ENCODE measurements at places on chromosomes 12 and 14.

- H3K4me1 ChIP-seq = no peaks in the 10 kb centered on the region
- no peak overlapping the region for H3K4me3 ChIP-seq
- H3K36me3 ChIP-seq = no peaks in the 10 kb centered on the region
- DNase-seq = no peak
Measured at GRCh38 chr12:69019082-69019481, 86.1 kb upstream of the CPM start.

DNA sequence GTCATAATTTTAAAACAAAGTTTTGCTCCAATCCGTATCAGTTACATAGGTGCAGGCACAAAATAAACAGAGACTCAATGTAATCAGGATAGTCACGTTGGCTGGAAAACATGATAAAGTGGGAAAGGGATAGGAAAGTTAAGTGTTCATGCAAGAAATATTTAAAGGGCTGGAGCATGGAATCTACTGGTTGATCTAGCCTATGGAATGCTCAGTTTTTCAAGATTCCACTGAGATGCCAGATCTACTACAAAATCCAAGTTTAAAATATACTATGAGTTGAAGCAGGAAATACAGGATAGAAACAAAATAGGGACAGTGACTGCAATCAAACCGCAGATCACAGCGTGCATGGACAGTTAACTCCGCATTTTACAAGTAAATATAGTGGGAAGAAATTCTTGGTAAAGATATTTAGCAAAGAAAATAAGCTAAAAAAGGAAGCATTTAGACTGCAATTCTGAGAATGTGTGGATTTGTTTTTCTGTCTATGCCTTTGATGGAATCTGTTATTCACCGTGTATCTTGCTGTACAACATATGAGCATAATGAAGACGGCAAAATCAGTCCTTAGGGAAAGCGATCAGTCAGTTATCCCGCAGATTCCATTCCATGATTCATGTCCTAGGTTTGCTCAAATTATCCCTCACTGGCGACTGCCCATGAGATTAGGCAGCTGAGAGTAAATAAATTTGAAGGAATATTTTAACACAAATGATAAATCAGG, 1044.3 kb downstream of the FLRT2 start:
- peak overlapping the region; percentile 17 for H3K4me3 ChIP-seq
- DNase-seq = no peak
- H3K4me1 ChIP-seq = no peaks in the 10 kb centered on the region
- H3K27me3 ChIP-seq = no peaks in the 10 kb centered on the region
- H3K36me3 ChIP-seq = no peaks in the 10 kb centered on the region
- H3K27ac ChIP-seq = peak overlapping the region; percentile 82

GRCh38 chr12:62233805-62234204, 26.4 kb upstream of the USP15 start:
- H3K27ac ChIP-seq = no peak overlapping the region
- DNase-seq = no peak

GRCh38 chr12:911191-911826, 38.2 kb downstream of the RAD52 start:
- no peak overlapping the region for H3K27ac ChIP-seq
- H3K4me1 ChIP-seq = no peaks in the 10 kb centered on the region
- no peak for DNase-seq
- peaks cover 66% of the 10 kb centered on the region for H3K36me3 ChIP-seq
- H3K27me3 ChIP-seq = no peaks in the 10 kb centered on the region

- no peak for DNase-seq
- H3K27ac ChIP-seq = no peak overlapping the region
- H3K4me3 ChIP-seq = no peak overlapping the region
- no peaks in the 10 kb centered on the region for H3K36me3 ChIP-seq
- H3K4me1 ChIP-seq = no peaks in the 10 kb centered on the region
Measured at GRCh38 chr14:33634631-33635030, 316.2 kb downstream of the EGLN3 start.

- peak overlapping the region; percentile 92 for H3K4me3 ChIP-seq
- no peaks in the 10 kb centered on the region for H3K27me3 ChIP-seq
- H3K27ac ChIP-seq = peak overlapping the region; percentile 77
- no peaks in the 10 kb centered on the region for H3K36me3 ChIP-seq
- H3K4me1 ChIP-seq = peaks cover 5% of the 10 kb centered on the region
- peak; percentile 50 for DNase-seq
Measured at GRCh38 chr12:26833743-26834490, 923 bp upstream of the ITPR2 start.

GRCh38 chr14:104341532-104342434, 203.4 kb downstream of the KIF26A start:
- H3K27ac ChIP-seq = no peak overlapping the region
- H3K4me1 ChIP-seq = peaks cover 8% of the 10 kb centered on the region
- H3K4me3 ChIP-seq = no peak overlapping the region
- DNase-seq = peak; percentile 67
- no peaks in the 10 kb centered on the region for H3K36me3 ChIP-seq

- H3K27ac ChIP-seq = peak within 1 kb of the TSS; percentile 20
- DNase-seq = peak; percentile 95
- H3K27me3 ChIP-seq = no peaks in the 10 kb centered on the region
- peak within 1 kb of the TSS; percentile 76 for H3K4me3 ChIP-seq
- H3K36me3 ChIP-seq = no peaks in the 10 kb centered on the region
Measured at GRCh38 chr12:53267999-53268629, at the start of gene ESPL1. Gene ESPL1 (plus strand): TSS chr12:53268299. CDS start chr12:53268767, 468 bp downstream.

DNA sequence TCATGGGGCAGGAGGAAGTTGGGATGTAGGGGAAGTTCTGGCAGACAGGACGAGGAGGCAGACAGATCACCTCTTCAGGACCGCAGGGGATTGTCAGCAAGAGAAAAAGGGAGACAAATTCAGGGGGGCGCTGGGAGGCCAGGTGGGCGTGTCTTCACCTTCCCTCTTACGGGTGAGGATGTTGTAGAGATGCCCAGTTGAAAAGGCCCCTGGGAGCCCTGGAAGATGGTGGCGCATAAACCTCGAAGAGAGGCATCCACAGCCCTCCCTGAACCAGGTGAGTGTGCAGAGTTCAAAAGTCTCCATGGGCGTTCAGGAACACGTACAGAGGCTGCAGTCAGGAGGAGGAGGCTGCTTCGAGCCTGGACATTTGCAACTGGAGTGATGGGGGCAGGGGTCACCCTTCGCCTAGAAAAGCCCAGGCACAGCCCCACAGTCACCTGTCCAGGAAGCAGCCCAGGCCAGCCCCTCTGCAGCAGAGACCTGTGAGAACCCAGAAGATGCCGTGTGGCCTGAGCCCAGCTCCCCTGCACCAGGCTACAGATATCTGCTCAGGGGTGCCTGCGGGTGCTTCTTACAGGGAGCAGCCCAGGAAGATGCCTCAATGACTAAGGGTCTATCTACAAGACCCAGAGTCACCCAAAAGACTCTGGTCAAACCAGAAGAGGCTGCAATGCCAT, 74.4 kb downstream of the PRIMA1 start:
- peak; percentile 20 for DNase-seq
- no peak overlapping the region for H3K27ac ChIP-seq
- no peaks in the 10 kb centered on the region for H3K36me3 ChIP-seq
- peaks cover 9% of the 10 kb centered on the region for H3K4me1 ChIP-seq
- H3K4me3 ChIP-seq = no peak overlapping the region
- no peaks in the 10 kb centered on the region for H3K27me3 ChIP-seq

DNA sequence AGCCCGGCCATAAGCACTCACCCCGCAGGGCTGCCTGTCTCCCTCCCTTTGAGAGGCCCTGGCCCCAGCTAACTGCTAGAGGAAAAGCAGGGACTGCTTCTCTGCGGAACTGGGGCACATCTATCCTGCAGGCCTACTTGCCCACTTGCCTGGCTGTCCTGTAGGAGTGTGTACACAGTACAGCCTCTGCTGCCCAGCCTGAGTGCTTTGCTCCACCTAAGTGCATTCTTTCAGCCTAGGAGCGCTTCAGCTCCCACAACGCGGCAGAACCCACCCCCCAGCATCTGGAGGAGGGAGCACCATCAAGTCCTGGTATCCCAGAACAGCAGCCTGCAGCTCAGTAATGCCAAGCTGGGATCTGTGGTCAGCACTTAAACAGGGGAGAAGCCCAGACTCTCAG, 79.9 kb upstream of the CD163 start:
- no peak for DNase-seq
- H3K27ac ChIP-seq = no peak overlapping the region
- no peaks in the 10 kb centered on the region for H3K36me3 ChIP-seq
- no peaks in the 10 kb centered on the region for H3K4me1 ChIP-seq
- H3K4me3 ChIP-seq = no peak overlapping the region

- H3K4me1 ChIP-seq = no peaks in the 10 kb centered on the region
- no peaks in the 10 kb centered on the region for H3K27me3 ChIP-seq
- no peak for DNase-seq
Measured at GRCh38 chr12:55037351-55037987, 17.7 kb downstream of the NEUROD4 start.

DNA sequence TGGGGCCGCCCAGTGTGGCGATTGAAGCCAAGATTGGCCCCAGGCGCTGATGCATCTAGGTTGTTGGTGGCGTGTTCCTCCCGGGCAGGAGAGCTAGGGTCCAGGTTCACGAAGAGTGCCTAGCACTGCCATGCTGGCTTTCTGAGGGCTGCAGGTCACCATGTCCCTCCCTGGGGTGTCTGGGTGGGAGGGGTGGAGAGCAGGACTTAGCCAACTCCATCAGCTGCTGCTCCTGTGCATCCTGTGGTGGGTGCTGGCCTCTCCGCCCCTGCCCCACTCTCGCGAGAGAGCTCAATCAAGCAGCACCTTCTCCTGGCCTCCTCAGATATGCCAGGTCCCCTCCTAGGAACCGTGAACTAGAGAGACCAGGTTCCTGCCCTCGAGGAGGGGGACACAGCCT, 1.8 kb downstream of the TRMT61A start:
- peaks cover 25% of the 10 kb centered on the region for H3K4me1 ChIP-seq
- H3K27me3 ChIP-seq = no peaks in the 10 kb centered on the region
- no peak overlapping the region for H3K4me3 ChIP-seq
- no peak for DNase-seq
- peaks cover 32% of the 10 kb centered on the region for H3K36me3 ChIP-seq
- no peak overlapping the region for H3K27ac ChIP-seq

GRCh38 chr14:52046376-52046917, 22.4 kb downstream of the NID2 start:
- H3K27me3 ChIP-seq = no peaks in the 10 kb centered on the region
- H3K4me3 ChIP-seq = no peak overlapping the region
- no peak for DNase-seq

DNA sequence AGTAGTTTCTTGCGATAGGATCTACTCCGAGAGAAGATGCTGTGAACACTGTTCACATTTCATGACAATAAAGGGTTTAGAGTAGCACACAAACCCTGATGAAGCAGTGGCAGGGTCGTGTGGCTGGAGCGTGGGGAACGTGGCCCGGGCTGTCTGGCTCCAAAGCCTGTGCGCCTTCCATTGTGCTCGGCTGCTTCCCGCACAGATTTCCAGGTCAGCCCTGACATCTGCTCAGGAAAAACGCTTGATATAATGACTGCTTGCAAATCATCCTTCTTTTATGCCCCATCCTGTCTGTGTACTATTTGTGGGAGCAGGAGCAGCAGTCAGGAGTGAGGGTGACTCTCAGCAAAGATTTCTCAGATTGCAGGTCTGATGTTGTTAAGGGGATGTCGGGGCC, 78.6 kb downstream of the EML1 start:
- H3K4me1 ChIP-seq = peaks cover 39% of the 10 kb centered on the region
- H3K27ac ChIP-seq = no peak overlapping the region
- no peaks in the 10 kb centered on the region for H3K36me3 ChIP-seq
- H3K4me3 ChIP-seq = no peak overlapping the region
- no peaks in the 10 kb centered on the region for H3K27me3 ChIP-seq

GRCh38 chr12:52198454-52199215, 6.8 kb upstream of the KRT80 start:
- no peaks in the 10 kb centered on the region for H3K36me3 ChIP-seq
- no peak for DNase-seq
- no peak overlapping the region for H3K4me3 ChIP-seq
- no peaks in the 10 kb centered on the region for H3K27me3 ChIP-seq

DNA sequence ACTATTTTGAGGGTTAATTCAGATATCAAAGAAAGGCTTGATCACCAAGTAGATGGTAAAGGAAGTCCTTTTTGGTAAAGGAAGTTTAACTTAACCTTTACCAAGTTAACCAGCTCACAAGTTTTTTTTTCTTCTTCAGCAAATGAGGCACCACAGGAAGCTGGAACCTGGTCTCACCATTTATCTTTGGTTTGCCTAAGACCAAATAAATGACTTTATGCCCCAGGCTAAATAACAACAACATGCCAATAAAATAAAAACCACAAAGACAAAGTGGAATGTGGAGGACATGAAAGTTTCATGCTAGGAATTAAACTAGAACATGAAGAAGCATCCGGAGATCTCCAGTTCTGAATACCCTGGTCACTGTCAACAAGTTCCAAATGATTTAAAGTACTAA, 116.8 kb upstream of the PRICKLE1 start:
- no peak for DNase-seq
- no peak overlapping the region for H3K27ac ChIP-seq
- H3K4me1 ChIP-seq = peaks cover 5% of the 10 kb centered on the region
- no peaks in the 10 kb centered on the region for H3K27me3 ChIP-seq
- no peaks in the 10 kb centered on the region for H3K36me3 ChIP-seq

- H3K4me3 ChIP-seq = no peak overlapping the region
- no peaks in the 10 kb centered on the region for H3K27me3 ChIP-seq
- peaks cover 11% of the 10 kb centered on the region for H3K4me1 ChIP-seq
- peak overlapping the region; percentile 93 for H3K27ac ChIP-seq
- no peaks in the 10 kb centered on the region for H3K36me3 ChIP-seq
Measured at GRCh38 chr14:68247676-68248268, 428.2 kb downstream of the RAD51B start.

DNA sequence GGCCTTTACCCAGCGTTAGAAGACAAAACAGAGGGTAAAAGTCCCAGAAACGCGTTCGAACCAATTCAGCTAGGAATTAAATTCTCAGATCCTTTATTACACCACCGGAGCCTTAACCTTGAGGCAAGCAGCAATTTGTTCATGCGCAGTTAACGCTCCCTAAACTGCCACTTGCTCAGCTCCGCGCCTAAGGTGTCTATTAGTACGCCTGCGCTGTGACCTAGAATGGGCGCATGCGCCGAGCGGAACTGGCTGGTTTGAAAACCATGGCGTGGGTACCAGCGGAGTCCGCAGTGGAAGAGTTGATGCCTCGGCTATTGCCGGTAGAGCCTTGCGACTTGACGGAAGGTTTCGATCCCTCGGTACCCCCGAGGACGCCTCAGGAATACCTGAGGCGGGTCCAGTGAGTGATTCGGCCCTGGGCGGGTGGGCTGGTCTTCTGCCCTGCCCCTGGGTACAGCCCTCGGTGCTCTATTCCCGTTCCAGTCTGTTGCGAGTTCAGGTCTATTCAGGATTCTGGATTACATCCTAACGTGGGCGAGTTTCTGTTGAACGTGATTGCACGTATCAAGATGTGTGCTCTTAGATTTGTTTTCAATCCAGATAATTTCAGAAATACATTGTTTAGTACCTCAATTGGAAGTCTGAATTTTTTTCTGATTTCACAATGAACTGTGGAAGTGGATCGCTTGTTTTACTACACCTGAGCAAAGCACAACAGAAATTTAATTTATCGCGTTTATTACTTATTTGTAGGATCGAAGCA, at the start of gene GEMIN2:
Gene GEMIN2 (plus strand): TSS at position 251 of the 766 bp plus-strand sequence. CDS start 16 bp downstream, at position 267.
- no peaks in the 10 kb centered on the region for H3K36me3 ChIP-seq
- H3K4me3 ChIP-seq = peak within 1 kb of the TSS; percentile 73
- H3K27me3 ChIP-seq = no peaks in the 10 kb centered on the region
- DNase-seq = peak; percentile 81

- H3K4me1 ChIP-seq = peaks cover 6% of the 10 kb centered on the region
- DNase-seq = no peak
- H3K36me3 ChIP-seq = peaks cover 11% of the 10 kb centered on the region
- no peak overlapping the region for H3K27ac ChIP-seq
- no peaks in the 10 kb centered on the region for H3K27me3 ChIP-seq
Measured at GRCh38 chr12:69392179-69392928, 32.8 kb downstream of the YEATS4 start.
